Stimulated activated CD8-positive, alpha-beta memory T cell treated with anti-CD3 and anti-CD28 coated beads, Interleukin-4, amount 100 ng/mL, for 48 hours (primary cell): ENCODE measurements at places on chromosomes 12 and 14.

- DNase-seq = no peak
Observed at GRCh38 chr12:126163984-126164383, 1098.7 kb downstream of the AACS start.

- DNase-seq = no peak
Observed at GRCh38 chr14:89588016-89588415, 171.0 kb upstream of the FOXN3 start.

GRCh38 chr14:40100544-40101196 is 668.4 kb upstream of the FBXO33 start:
- no peak for DNase-seq

GRCh38 chr12:100311317-100311716 is 44.3 kb downstream of the SCYL2 start:
- DNase-seq = no peak

- DNase-seq = no peak
Observed at GRCh38 chr12:93415723-93416464, 25.9 kb downstream of the UBE2N start.

DNA sequence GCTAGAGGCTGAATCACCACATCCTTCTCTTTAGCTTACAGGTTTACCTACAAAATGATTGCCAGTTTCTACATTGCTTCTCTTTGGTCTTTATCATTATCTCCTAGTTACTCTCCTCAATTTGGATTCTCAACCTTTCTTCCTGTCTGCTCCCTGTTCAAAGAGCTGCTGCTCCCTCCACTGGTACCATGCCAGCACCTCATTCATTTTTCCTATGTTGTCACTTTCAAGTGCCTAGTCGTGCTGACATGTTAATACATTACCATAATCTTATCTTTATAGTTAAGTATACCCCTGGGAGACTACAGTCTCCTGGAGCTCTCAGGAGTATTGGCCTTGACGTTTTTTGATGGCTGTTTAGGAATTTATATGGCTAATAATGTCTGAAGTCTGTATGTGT is 14.2 kb downstream of the FRS2 start:
- no peak for DNase-seq

DNA sequence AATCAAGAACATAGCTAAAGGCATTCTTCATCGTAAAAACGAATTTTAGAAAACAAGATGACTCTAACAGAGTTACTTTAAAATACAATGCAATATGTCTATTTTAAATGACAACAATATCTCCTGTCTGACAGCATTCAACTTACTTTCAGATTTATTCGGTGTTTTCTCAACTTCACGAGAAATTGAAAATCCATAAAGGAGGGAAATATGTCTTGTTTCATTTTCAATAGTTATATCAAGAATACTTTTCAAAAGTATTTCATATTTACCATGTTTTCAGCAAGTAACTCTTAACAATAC is 254.8 kb downstream of the DAD1 start:
- no peak for DNase-seq

DNA sequence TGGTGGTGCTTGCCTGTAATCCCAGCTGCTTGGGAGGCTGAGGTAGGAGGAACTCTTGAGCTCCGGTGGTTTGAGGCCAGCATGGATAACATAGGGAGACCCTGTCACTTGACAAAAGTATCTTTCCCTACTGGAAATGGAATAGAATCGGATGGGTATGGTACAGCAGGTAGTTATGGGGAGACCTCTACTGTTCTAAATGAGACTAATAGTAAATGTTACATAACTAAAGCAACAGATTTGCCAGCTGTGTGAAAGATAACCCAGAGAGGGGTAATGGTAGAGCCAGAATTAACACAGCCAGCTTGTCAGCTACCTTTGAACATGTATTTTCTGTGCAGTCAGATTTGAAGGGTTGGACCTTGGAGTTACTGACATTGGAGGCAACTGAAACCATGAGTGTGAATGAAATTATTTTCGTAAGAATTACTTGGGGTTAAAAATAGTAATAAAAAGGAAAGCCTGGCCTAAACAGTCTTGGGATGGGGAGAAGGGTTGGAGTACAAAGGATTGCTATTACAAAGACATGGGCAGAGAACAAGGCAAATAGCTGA is 21.7 kb upstream of the NUP107 start:
- no peak for DNase-seq

GRCh38 chr12:104273503-104273902 is 30.0 kb upstream of the EID3 start:
- no peak for DNase-seq

- DNase-seq = no peak
Observed at GRCh38 chr14:67553547-67553946, 20.5 kb downstream of the PLEKHH1 start.

GRCh38 chr12:68932128-68932960 is 627 bp downstream of the CPM start:
- DNase-seq = no peak

DNA sequence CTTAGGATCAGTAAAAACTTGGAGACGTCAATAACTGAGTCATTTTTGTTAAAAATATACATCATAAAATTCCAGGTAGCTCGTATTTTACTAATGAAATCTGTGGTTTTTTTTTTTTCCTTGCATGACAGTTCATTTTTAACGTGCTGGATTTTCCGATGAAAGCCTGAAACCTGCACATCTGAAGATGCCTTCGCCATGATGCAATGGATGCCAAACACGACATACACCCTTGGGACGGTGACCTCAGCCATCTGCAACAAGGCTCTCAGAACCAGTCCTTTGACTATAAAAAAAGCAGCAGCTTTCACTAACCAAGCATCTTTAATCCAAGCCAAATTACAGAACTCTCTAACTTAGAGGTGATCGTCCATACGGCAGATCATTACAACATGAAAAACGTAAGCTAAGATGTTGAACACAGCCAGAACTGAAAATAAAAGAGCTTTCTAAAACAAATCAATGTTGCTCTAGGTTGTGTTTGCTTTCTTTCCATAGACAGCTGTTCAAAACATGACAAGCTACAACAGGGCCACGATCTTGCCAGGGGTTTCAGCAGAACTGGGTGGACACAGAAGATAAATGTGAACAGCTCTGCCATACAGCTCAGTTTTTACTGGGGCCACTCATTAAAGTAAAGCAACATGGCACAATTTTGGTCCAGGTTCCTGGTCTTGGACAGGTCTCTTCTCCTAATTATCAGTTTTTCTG is 7.8 kb downstream of the NIN start:
- no peak for DNase-seq

- no peak for DNase-seq
Observed at GRCh38 chr12:74514098-74514872, 23.4 kb upstream of the ATXN7L3B start.

- DNase-seq = no peak
Observed at GRCh38 chr12:72790273-72790672, 518.1 kb downstream of the TRHDE start.

GRCh38 chr12:58066296-58066695 is 124.9 kb downstream of the ATP23 start:
- DNase-seq = no peak

GRCh38 chr12:57079821-57080220 is 1.2 kb upstream of the NEMP1 start:
- no peak for DNase-seq

DNA sequence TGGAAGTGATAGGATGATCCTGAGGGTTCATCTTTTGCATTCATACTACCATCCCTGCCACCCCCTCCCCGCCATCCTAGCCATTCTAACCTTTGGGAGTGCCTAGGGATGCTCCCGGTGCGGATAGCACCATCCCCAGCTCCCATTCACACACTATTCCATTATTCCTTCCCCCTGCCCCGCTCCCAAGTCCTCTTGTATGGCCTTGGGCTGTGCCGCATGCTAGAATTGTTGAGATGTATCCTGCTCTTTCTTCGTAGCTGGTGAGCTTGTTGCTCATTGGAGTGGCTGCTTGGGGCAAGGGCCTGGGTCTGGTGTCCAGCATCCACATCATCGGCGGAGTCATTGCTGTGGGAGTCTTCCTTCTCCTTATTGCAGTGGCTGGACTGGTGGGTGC is 644 bp downstream of the TSPAN31 start:
- DNase-seq = no peak

DNA sequence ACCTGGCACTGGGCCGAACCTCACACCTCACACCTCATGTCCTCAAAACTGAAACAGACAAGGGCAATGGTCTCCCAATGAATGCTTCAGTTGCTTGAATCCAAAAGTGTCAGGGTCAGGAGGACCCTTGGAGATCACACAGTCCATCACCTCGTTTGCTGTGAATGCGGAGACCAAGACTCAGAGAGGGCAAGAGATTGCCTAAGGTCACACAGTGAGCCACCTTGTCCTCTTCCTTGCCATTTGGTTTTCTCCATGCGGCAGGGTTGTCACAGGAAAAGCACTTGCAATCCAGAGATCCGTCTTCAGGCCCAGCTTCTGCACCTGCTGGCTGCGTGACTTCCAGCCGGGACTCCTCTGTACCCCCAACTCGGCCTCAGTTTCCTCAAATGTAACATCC is 28.0 kb downstream of the MVK start:
- no peak for DNase-seq

GRCh38 chr12:102992297-102992696 is 34.8 kb downstream of the ASCL1 start:
- DNase-seq = no peak

DNA sequence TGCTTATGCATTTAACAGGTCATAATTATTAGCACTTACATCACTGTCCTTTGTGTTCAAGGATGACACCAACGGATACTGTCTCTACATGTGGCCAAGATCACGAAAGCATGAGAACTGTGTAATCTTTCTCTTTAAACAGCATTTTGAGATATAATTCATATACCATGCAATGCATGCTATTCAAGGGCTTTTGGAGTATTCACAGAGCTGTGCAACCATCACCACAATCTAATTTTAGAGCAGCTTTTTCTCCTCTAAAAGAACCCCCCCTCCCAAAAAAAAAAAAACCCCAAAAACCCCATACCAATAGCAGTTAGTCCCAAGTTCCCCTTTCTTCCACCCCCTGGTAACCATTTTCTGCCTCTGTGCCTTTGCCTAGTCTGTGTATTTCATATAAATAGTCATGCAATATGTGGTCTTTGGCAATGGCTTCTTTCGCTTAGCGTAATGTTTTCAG is 60.6 kb downstream of the SPRING1 start:
- DNase-seq = no peak

DNA sequence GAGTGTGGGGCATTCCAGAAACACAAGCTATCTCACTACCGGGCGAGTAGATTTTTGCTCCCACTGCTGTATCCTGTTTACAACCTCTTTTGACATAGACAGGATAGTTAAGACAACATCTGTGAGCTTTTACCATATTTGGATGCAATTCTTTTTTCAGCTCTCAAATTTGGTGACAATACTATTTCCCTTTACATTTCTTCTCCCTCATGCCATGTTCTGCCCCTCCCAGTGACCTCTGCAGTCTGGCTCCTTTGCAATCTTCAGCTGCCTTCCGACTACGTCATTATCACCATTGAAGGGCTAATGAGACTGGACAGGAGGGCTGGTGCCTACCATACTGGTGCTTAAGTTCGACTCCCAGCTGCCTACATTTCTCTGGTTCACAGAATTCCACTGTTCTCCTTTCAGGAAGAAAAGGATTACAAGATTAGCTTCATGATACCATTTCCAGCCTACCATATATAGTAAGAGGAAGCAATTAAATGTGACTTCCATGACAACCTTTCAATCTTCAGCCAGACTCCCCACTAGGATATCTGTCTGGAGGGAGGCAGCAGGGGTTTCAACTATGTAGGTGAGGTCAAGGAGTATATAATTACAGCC is 251.6 kb downstream of the PHLDA1 start:
- no peak for DNase-seq

DNA sequence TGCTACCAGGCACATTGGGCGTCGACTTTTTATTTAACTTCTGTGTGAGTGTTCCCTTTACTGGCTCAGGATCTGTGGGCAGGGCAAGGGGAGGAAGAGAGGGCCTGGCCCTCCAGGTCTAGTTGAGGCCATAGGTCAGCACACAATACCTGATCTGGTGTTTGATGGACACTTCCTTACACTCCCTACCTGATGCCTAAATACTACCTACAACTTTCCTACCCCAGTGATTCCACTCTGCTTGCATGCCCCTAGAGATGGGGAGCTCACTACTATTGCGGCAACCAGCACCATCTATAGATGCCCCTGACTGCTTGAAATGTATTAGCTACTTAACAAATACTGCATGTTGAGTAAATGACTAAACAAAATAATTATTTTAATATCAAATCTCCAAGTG is 20.8 kb upstream of the BEGAIN start:
- no peak for DNase-seq

DNA sequence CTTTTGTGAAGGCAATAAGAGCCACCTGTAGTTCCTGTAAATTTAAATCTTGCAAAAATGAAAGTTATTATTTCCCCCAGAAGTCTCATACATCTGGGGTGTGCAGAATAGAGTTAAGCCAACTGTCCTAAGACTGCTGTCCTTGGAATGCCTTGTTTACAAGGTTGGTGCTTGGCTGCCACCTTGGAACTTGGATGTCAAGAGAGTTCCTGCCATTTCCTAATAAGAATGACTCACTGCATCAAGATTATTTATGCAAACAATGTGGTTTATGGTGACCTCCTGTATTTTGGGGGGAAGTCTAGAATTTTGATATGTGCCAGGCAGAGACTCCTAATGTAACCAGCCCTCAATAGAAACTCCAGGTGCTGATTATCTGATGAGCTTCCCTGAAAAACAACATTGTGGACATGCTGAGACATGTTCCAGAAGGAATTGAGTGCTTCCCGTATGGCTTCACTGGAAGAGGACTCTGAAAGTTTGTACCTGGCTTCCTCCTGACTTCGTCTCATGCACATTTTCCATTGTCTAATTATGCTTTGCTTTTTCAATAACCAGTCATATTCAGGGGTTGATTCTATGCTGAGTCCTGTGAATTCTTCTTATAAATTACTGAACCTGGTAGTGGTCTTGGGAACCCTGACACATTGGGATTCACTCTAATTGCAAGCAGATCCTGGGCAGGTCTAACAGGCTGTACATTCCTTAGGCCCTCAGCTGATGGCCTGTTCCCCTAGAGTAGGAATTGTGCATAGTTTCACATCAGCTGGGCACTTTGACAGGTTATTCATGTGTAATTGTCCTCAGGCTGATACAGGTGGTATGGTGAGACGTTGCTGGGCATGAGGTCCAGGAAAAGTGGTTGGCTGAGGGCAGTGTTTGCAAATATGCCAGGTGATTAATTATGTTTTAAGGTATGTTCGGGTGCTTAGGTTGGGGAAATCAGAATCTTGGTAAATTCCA is 1370.7 kb upstream of the TMEM132C start:
- no peak for DNase-seq
